ENCODE measurements at places on chromosomes 11 and 22.

- ATAC-seq = no peak
These were observed 3.3 kb downstream of the EPS8L2 start for GRCh38 chr11:709109-709997.

DNA sequence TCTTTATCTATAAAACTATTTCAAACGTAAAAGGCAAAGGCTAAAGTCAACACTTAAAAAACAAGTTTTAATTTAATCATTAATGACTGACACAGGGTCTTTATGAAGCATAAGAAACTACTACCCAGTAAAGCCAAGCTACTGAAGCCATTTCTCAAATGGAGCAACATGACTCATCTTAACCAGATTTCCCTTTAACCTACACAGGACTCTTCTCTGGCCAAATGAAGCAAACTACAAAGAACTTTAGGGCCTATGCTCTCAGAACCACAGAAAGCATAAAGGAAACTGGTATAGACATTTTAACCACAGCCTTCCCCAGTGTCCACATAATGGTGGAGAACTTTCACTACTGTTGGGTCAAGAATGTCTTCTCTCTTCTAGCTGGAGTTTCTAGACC, 34.7 kb downstream of the ALG9 start:
- ATAC-seq = no peak

GRCh38 chr22:25219948-25220442, 556 bp downstream of the CRYBB2 start:
- ATAC-seq = no peak

DNA sequence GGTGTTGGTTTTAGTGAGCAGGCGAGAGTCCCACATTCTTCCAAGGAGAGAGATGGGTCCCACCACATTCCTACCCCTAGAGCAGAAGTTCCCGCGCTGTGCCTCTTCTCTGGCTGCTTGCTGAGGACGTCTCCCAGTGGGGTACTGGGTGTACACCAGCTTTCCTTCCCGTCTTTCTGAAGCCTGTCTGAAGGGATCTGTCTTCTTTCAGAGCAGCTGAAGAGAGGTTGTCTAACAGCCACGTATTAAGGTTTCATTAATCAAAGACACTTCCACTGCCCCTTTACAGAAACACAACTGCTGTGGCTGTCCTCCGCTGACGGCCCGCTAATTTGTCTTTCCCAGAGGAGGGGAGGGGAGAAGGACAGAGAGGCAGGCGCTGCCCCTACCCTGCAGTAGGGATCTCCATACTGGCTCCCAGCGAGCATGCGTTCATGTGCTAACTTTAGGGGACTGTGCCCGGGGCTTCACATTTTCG, 56.0 kb downstream of the ZBTB16 start:
- ATAC-seq = no peak

DNA sequence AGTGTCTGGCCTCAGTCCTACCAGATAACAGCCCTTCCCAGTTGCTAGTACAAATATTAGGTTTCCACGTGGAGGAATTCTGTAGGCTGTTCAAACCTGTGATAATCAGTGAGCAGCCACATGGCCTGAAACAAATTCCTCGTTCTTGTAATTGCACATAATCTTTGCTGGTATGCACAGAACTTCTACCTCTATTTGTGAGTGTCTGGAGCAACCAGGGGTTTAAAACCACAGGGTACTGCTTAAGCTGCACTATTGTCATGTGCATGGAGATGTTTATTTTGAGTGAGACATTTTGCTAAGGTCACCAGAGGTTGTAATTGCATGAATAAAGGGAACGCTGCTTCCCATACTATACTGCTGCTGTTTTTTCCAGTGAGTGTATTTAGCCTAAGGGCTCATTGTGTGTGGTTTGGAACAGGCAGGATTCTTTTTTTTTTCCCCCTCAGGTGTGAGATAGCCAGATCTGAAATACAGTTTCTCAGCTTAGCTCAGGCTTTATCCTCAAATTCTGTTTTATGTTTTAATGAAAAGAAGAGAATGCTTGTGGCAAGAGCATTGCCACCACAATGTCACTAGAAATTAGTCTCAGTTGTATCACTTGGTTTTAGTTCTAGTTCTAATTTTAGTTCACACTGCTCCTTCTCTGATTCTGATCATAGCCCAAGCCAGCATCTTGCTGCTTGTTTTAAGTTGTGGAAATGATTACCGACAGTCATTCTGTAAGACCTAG, 60.5 kb downstream of the CYB5R2 start:
- ATAC-seq = no peak

DNA sequence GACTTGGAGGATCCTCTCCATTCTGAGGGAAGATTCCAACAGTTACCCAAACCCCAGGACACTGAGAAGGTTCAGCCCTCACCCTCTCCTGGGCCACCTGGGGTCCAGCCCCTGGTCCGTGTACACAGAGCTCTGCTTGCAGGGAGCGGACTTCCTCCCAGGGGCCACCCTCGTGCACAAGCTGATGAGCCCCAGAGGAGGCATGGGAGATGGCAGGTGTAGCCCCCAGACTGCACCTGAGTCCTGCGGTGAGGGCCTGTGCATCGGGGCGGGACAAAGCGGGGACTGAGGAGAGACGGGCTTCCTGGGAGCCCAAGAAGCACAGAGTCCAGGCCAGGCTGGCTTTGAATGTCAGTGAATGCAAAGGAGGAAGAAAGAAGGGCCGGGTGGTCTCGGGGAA, 1374.9 kb downstream of the BRD1 start:
- ATAC-seq = no peak

DNA sequence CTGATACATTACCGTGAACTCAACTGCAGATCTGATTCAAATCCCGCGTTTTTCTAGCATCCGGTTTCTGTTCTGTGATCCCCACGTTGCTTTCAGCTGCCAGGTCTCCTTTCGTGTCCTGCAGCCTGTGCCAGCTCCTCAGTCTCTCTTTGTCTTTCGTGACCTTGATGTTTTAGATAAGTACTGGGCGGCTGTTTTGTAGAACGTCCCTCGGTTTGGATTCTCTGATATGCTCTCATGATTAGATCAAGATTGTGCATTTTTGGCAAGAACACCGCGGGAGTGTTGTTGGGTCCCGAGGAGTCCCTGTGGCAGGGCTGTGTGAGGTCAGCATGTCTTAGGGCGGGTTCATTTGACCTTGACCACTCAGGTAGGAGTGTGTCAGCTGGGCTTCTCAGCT, 38.6 kb downstream of the KCNQ1 start:
- no peak for ATAC-seq

DNA sequence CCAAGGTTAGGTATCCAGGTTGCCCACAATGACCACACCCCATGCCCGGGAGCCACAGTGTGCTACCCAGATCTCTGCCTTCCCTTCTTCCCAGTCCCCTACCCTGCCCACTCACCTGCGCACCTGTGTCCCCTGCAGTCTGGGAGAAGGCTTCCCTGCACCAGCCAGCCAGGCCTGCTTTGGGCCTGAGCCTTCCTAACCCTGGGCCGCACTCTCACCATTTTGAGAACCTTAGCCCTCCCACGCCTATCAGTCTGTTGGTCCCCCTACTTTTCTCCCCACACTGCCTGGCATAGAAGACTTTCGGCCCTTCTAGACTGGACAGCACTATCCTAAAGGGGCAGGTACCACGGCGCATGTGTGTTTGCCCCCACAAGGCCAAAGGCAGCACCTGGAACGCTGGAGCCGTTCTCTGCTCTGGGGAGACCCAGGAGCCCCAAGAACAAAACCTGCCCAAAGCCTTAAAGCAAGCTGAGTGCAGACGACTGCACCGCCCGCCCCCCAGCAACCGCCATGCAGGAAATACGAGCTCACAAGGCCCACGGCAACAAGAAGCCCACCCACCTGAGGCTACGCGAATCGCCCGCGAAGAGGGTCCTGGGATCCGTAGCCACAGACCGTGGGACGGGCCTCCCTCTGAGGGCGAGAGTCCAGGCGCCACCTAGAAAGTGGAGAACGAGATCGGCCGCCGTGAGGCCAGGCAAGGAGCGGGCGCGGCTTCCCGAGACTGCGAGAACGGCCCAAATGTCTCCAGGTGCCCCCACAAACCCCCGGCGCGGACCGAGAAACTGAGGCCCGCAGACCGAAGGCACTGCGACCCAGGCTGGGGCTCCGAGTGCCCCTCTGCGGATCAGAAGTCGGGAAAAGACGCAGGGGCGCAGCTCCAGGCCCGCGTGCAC, 546 bp downstream of the GNB1L start:
- no peak for ATAC-seq

DNA sequence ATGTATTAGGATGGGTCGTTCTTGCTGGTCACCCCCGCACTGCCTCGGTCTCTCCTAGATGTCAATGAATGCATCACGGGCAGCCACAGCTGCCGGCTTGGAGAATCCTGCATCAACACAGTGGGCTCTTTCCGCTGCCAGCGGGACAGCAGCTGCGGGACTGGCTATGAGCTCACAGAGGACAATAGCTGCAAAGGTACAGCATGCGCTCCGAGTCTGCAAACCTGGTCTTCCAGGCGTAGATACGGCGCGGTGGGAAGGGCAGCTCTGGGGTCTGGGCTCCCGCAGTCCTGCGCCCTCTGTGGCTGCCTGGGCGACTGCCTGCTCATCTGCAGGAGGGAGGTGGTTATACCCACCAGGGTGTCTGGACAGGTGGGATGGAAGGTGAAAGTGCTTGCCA, 31.0 kb downstream of the FBLN1 start:
- ATAC-seq = no peak

GRCh38 chr11:110990311-110990710, 255.2 kb upstream of the POU2AF2 start:
- ATAC-seq = no peak
